ENCODE measurements at places on chromosomes 7 and 10.
A peak's percentile ranks its signal among the peaks of the same experiment; 100 is the strongest.

DNA sequence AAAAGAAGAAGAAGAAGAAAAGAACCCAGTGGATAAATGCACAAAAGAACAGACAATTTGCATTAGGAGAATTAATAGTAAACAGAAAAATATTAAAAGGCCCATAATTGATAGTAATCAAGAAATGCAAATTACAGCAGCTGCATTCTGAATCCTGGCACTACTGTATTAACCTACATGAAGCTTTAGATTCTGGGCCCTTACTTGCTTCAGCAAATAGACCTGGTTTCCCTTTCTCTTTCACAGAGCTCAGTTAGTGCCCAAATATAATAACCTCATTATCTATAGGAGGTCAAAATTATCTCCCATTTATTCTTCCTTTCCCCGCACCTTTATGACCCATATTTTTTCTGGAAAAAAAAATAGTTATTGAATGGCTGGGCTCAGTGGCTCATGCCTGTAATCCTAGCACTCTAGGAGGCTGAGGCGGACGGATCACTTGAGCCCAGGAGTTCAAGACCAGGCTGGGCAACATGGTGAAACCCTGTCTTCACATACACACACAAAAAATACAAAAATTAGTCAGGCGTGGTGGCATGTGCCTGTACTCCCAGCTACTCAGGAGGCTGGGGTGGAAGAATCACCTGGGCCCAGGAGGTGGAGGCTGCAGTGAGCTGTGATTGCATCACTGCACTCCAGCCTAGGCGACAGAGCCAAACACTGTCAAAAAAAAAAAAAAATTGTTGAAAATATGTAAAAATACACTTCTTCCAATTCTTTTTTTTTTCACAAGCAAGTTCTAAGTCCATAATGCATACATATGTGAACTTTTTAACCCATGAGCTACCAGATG lies 36.0 kb upstream of the PIK3AP1 start:
- no peak for DNase-seq

- DNase-seq: no peak
Observed at GRCh38 chr10:29415876-29416275, 127.0 kb downstream of the LYZL1 start.

DNA sequence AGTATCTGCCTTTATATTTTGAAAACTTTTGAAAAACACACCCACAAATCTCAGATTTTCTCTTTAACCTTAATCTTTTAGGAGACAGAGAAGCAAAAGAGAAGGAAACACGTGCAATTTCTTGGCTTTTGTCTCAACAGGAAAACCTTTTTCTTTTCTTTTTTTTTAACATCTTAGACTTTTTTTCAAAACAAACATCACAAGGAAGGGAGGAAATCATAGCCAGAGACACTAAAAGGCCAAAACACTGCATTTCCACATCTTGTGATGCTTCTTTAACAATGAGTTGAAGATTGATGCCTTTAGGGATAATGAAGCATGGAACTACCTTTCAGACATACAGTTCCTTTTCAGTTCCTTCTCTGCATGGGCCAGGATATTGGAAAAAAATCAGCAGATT lies 136.6 kb upstream of the NRBF2 start:
- peak; percentile 6 for DNase-seq

- no peak for DNase-seq
Observed at GRCh38 chr7:68504716-68505115, 1093.6 kb upstream of the AUTS2 start.

- DNase-seq: peak; percentile 53
Observed at GRCh38 chr7:77439572-77439971, 23.4 kb upstream of the GSAP start.

DNA sequence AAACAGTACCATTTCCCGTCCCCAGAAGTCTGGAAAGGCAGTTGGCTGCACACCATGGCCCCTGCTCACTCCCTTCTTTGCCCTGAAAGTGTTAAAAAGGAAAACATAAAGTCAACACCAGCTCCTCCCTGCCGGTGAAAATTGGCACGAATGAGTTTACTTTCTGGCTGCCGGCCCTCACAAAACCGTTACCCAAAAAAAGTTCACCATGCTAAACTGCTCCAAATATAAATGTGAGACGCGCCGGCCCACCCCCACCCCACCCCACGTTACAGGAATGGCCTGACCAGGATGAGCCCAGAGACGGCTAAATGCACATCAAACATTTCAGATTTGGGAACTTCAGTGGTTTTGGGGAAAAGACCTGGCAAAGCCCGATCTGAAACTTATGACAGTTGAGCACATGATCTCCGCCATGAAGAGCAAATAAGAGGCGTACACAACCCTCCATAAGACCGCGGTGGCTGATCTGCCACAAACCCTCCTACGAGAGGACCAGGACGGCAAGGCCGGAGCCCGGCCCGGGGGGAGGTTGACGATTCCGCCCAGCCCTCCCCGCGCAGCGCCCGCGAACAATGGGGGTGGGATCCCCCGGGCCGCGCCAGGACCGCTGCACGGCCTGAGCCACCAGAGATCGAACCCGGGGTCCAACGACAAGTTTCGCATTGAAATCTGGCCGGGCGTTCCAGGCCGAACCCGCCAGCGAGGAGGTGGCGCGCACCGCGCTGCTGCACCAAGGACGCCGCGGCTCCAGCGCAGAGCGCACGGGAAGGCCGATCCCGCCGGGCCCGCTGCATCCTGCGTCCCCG lies 952 bp downstream of the DIP2C start:
- DNase-seq: peak; percentile 42

- no peak for DNase-seq
Observed at GRCh38 chr7:100604976-100605911, 3.1 kb downstream of the PCOLCE start.

DNA sequence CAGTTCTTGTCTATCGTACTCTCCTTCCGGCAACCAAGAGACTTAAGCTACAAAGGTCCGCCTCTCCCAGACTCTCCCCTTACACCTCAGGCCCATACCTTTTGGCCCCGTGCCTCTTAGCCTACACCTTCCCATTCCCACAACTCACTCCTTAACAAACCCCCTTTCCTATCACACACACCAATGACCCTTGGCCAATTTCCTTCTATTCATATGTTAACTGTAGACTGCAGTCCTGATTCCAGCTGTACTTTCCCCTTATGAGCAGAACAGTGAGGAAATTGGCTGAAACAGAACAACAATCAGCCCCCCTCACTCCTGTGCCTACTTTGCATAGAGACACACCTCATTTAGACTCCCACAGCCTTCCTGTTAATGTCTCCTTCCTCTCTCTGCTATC lies 1.4 kb upstream of the TMEM139 start:
- peak; percentile 31 for DNase-seq

- no peak for DNase-seq
Observed at GRCh38 chr7:34327681-34328080, 330.3 kb upstream of the NPSR1 start.

- DNase-seq: no peak
Observed at GRCh38 chr7:11743016-11743415, 89.0 kb downstream of the THSD7A start.

DNA sequence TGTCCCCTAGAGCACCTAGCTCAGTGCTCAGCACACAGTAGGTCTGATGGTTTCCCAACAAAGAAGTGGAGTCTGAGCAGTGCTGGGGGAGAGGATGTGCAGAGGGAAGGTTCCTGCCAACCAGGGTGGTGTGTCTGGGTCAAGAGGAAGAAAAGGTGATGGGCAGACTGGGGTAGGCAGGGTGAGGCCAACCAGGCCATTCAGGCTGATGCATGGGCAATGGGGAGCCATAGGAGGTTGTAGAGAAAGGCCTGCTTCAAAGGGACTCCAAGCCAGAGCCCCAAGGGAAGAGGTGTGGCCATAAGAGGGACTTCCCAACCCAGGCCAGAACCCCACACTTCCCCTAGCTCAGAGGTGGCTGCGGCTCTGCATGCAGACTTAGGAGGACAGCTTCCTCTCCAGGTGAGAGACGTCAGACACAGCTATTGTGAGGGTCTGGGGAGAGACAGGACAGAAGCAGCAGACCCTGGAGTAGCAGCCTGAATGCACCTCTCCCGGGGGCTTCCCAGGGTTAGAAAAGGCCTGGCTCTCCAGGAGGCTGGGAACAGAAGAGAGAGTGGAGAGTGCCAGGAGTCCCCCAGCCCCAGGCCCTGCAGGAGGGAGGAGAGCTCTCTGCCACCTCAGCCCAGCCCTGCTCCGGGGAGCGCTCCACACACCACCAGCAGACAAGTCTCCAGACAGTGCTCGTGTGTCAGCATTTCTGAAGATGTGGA lies 87.4 kb upstream of the ZMIZ1 start:
- DNase-seq: no peak

DNA sequence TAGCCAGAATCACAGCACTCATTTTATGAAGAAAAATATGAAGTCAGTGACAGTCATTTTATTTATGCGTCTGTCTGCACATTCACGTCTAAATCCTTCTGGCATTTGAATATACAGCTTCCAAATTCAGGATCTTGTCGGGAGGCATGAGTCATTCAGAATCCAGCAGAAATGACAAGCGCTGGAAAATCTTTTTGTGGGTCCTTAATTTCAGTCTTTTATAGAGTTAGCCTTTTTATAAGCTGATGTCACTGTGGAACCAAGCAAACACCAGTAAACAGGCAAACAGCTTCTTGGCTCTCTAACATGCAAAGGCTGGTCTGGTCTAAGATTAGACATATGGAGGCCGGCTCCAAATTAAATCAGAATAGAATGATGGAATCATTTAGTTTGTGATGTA lies 388.2 kb upstream of the TEX47 start:
- DNase-seq: no peak

DNA sequence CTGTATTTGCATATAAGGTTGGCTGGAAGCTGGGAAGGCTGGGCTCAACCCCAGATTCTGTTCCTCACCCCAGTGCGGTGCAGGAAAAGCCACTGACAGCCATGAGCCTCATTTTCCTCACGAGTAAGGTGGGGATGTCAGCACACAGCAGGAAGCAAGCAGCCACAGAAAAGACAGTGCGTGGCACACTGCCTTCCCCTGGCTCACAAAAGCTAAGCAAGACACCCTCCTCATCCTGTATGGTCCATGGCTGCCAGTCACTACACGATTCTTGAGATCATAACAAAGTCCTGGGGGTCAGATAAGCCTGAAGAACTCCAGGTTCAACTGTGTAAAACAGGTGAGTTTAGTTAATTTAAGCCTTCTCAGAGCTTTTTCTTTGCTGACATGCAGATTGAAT lies 28.9 kb upstream of the DDC start:
- no peak for DNase-seq

DNA sequence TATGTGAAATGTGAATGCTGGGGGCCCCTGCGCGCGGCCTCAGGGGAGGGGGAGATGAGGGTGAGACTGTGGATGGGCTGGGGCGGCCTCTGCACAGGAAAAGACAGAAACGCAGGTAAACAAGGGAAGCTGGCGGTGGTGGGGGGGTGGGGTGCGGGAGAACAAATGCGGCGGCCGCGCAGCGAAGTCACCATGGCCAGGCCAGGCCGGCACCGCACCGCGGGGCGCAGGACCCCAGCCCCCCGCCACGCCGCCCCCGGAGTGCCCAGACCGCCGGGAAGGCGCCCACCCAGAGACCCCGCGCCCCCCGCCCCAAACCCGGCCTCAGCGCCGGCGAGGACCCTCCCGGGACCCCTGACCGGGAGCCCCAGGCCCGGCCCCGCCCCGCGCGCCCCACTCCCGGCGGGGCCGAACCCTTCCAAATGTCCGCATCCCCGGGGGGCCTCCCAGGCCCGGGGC lies 14.5 kb upstream of the DNAAF5 start:
- no peak for DNase-seq

- no peak for DNase-seq
Observed at GRCh38 chr10:86267286-86268195, 99.1 kb downstream of the GRID1 start.

GRCh38 chr10:90378524-90379076 lies 479.2 kb downstream of the HTR7 start:
- DNase-seq: no peak

DNA sequence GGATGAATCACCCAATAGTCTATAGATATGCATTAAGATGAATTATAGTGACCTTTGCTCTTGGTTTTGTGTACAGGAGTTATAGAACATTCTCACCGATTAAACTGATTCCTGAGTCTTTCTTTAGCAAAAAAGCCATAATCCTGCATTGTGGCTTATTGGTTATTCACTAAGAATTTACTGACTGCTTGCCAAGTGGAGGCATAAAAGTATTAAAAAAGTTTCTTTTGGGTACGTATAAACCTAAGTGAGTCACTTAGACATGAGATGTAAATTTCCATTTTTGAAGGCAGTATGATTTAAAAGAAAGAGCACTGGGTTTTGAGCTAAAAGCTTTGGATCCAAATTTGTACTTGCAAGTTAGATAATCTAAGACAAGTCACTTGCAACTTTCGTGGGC lies 100.7 kb downstream of the CDK6 start:
- no peak for DNase-seq

DNA sequence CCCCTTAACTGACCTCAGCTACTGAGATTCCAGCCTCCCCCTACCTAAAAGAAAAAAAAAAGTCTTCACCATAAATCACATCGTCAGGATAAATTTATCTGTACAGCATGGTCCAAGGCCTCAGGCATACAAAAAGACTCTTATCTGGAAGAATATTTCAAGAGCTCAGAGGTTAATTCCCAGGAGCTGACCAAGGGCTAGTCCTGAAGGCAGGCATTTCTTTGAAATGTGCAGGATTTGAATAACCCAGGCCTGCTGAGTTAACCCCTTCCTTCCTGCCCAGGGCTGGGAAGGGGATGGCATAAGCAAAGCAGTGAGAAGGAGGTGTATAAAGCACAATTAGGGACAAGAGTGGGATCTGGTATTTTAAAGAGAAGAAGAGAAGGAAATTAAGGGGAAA lies 111.2 kb downstream of the RNLS start:
- no peak for DNase-seq

GRCh38 chr7:7201578-7202374 lies 19.4 kb downstream of the C1GALT1 start:
- peak; percentile 27 for DNase-seq

- no peak for DNase-seq
Observed at GRCh38 chr7:129575699-129576098, 35.8 kb upstream of the NRF1 start.

- DNase-seq: no peak
Observed at GRCh38 chr7:41573443-41573842, 129.4 kb downstream of the INHBA start.

GRCh38 chr7:6628045-6628444 lies 9.1 kb upstream of the ZNF316 start:
- no peak for DNase-seq

- no peak for DNase-seq
Observed at GRCh38 chr10:124138883-124139348, 45.5 kb upstream of the CHST15 start.

DNA sequence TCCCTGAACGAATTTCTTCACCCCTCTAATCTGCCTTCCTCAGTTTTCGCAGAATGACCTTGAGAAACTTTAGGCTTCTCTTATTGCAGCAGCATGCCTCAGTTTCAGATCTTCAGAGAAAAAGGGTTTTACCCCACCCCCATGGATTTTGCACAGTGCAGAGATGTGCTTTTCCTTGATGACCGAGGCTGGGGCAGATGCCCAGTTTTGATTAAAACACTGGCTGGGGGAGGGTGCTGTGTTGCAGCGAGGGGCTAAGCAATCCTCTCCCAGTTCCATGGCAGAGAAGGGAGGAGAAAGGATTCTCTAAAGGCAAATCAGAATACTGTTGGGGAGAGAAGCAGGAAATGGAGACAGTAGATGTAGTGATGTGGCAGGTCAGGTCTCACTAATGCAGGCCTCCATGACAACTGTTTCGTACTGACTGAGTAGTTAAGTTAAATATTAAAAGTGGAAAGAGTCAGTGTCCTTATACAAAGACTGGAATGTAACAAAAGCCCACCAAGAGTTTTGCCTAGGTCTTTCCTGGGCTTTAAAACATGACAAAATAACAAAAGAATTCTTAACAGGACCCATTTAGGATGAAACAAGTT lies 50.8 kb upstream of the PDZD8 start:
- DNase-seq: no peak

- DNase-seq: no peak
Observed at GRCh38 chr10:124308056-124308645, 110.6 kb downstream of the OAT start.

GRCh38 chr10:102449321-102450123 lies 1.8 kb downstream of the C10orf95 start:
- DNase-seq: peak; percentile 57
